ENCODE measurements at places on chromosomes 3 and 15.

DNA sequence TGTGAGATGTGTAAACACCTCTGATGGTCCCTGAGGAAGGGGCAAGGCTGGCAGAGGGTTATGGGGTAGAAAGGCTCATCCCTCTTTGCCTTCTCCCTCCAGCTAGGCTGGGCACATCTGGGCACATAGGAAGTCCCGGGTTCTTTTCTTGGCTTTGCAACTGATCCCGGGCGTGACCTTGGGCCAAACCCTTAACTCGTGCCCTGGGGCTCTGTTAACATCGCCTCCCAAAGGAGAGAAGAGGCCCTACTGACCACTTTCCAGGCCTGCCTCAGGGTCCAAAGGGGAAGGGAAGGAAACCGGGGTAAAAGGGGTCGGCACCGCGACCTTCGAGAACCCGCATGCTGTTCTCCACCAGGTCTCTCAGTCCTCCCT, 549 bp downstream of the C3orf18 start:
- DNase-seq, result no peak

DNA sequence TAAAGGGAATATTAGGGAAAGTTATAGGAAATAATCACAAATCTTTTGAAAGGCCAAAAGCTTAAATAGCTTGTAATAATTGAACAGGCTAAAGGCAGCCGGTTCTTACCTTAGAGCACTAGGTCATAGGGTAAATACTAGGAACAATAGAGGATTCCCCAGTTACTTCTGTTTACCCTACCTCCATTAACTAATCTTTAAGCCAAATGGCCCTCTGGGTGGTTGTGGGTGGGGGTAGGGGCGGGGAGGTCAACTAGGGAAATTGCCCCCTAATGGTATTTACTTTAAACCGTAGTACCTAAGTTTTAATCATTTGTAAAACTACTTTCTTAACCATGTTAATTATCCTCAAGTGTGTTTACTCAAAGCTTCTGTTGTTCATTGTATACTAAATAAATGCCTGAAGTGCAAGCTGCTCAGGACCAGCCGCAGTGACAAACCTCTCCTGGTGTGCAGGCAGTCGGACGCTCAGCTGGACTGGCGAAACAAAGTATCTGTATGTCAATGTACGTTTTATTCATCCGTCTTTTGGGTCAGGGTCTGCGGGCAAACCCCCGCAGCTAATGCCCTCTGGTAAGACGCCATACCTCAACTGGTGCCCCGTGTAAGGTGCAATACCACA, 18.9 kb downstream of the MAGEL2 start:
- no peak for DNase-seq

- no peak for DNase-seq
Measured at GRCh38 chr3:156681002-156681401, 6.6 kb downstream of the TIPARP start.

GRCh38 chr3:128262457-128262856, 109.2 kb downstream of the EEFSEC start:
- no peak for DNase-seq

DNA sequence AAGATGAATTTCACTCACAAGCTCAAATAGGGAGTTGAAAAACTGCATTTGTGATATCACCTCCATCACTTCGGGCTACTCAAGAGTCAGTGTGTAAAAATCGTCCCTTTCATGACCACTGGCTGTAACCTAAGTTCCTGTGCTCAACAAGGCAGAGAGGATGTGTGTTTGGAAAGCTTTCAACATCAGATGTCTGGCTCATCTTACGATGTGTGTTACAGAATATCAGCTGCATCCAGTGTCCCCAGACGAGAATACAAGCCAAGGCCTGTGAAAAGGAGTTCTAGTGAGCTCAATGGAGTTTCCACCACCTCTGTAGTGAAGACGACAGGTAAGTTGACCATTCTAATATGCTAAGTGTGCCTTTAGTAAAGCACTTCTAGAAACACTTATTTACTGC, 65.5 kb upstream of the ADAMTSL3 start:
- DNase-seq, result no peak

GRCh38 chr15:72786676-72787345, 3.3 kb upstream of the ADPGK start:
- no peak for DNase-seq

- peak; percentile 25 for DNase-seq
Measured at GRCh38 chr3:171328419-171329082, 131.7 kb downstream of the TNIK start.

GRCh38 chr3:114569186-114569585, 275.4 kb downstream of the TIGIT start:
- no peak for DNase-seq

GRCh38 chr15:64695561-64695992, 79.8 kb downstream of the RBPMS2 start:
- DNase-seq, result no peak

- DNase-seq, result no peak
Measured at GRCh38 chr3:102733791-102734563, 299.2 kb downstream of the ZPLD1 start.

DNA sequence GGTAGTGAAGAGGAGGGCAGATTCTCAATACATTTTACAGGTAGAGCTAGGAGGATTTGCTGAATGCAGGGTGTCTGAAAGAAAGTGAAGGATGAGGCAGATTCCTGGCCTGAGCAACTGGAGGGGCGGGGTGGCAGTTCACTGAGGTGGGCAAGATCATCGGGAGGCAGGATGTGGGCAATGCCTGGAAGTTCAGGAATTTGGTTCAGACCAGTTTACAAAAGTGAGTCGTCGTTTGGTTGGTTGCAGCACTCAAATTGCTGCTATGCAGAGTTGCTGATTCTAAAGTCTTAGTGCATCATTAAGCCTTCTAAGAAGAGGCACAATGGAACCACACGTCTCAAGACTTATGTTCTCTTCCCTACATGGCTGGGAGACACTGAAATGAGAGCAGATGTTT, 134.0 kb downstream of the MFSD1 start:
- no peak for DNase-seq

DNA sequence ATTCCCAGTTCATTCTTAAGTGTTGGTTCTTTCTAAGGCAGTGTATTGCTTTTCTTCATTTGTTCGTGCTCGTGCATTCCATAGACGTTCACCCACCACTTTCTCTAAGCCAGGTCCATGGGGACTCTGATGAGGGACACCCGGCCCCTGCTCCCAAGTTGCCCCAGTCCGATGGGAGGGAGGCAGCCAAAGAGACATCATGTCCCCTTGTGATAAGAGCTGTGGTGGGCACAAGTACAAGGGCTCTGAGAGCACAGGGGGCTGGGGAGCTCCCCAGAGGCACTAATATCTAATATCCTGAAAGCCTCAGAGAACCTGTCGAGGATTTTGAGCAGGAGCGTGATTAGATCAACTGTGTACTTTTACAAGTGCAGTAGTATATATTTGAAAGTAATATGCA, 6.3 kb downstream of the SPSB4 start:
- no peak for DNase-seq

- peak; percentile 27 for DNase-seq
Measured at GRCh38 chr3:86245360-86245759, 745.6 kb downstream of the VGLL3 start.

DNA sequence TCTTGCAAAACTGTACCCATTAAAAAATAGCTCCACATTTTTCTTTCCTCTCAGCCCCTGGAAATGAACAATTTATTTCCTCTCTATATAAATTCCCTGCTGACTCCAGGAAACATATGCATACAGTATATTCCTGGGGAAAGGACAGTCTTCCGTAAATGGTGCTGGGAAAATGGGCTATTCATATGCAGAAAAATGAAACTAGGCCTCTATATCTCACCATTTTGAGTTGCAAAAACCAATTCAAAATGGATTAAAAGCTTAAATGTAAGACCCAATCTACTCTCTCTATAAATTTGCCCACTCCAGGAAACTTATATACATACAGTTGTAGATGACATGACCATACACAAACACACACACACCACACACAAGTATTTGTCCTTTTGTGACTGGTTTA, 85.9 kb upstream of the GPR149 start:
- DNase-seq, result no peak

DNA sequence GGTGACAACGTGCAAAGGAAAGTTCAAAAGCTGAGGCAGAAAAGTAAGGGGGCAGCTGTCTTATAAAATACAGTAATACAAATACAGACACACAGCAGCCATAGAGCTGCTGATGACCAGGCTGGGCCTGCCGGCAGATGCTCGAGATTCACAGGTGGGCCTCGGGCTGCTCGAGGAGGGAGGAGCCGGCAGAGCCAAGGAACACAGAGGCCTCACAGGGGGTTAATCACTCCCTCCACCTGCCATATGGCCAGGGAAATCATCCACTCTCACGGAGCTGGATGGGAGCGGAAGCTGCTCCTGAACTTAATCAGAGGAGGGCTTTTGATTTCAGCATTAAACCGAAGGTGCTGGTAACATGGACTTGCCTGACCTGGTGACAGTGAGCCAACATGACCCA, 29.6 kb upstream of the MGLL start:
- DNase-seq, result no peak

DNA sequence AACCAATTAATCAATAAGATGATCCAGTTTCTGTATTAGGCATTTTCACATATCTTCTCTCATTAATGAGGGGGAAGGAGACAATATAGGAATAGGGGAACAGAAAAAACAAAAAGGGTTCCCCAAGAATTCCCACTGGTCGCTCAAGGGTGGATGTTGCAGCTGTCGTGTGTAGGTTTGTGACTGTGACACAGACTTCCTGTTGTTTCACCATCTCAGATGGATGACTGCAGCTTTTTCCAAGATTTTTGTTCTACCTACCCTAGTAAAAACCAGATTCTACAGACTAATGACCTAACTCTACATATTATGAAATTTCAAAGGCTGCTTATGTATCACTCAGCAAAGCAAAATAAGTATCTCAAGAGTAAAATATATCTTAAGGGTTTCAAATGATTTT, 73.7 kb upstream of the MB21D2 start:
- DNase-seq, result no peak

DNA sequence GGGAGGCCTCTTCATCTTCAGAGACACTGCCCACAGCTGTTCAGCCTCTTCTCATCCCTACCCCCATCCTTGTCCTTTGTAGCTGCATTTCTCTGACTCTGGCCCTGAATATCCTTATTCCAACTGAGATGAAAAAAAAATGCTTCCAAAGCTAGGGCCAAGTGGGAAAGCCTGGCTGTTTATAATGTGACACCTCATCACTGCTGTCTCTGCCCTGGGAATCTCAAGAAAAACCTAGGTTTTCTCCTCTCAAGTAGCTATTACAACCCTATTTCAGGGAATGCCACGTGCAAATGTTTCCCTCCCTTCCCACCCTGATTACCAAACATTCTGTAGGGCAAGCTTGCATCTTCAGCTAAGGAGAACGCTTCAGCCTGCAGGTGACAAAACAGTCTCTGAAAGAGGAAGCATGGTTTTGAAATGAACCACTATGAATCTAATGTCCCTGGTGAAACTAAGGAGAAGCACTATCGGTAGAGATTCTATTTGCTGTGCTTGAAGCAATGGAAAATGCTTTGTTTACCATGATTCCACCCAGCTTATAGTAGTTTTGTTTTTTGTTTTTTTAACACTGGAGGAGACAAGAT, 65.4 kb downstream of the USF3 start:
- no peak for DNase-seq

- no peak for DNase-seq
Measured at GRCh38 chr3:195241592-195242355, 29.2 kb downstream of the XXYLT1 start.

DNA sequence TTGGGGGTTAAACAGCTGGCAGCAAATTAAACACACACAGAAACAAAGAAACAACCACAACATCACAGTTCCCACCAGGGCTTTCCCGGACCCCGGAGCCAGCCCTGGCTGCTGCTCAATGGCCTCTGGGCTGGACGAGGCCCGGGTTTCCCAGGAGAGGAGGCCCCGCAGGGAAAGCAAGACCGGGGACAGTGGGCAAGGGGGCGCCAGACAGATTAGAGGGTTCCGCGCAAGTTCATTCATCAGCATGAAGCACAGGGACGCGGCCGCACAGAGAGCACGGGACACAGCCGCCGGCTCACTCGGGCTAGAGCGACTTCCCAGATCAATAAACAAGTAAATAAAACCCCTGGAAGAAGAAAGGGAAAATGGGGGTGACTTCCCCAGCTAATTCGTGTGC, 66.4 kb upstream of the RPL32 start:
- DNase-seq, result no peak

GRCh38 chr15:74399511-74400312, 32.3 kb upstream of the CYP11A1 start:
- DNase-seq, result no peak

DNA sequence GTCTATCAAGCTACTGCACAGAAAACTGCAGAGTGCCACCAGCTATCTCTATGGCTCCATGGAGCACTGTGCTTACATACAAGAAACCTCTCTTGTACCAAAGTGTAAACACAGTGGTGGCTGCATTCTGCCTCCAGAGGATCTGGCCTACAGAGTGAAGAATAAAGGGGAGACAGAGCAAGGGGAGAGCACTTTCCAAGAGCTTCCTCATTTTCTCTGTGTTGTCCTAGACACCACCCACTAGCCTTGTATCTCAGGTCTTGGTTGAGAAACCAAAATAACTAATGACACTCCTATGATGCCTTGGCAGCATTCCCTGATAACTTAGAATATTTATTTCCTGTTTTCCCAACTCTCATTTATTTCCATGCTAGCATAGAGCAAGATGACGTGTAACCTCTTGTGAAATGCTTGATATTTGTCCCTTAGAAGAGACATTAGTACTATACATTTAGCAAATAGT, 56.9 kb upstream of the PHLDB2 start:
- DNase-seq, result no peak

GRCh38 chr3:10666621-10667020, 149.4 kb upstream of the SLC6A11 start:
- peak; percentile 74 for DNase-seq

GRCh38 chr15:71116942-71117341, 1.7 kb downstream of the THSD4 start:
- no peak for DNase-seq

GRCh38 chr3:33096093-33096868, 665 bp downstream of the GLB1 start:
- DNase-seq, result peak; percentile 60
